ENCODE measurements at places on chromosomes 12 and 14. TPM values are rescaled to one million over a fixed set of nuclear protein-coding genes. Genes with fewer than 3 reads are reported as not detected.

DNA sequence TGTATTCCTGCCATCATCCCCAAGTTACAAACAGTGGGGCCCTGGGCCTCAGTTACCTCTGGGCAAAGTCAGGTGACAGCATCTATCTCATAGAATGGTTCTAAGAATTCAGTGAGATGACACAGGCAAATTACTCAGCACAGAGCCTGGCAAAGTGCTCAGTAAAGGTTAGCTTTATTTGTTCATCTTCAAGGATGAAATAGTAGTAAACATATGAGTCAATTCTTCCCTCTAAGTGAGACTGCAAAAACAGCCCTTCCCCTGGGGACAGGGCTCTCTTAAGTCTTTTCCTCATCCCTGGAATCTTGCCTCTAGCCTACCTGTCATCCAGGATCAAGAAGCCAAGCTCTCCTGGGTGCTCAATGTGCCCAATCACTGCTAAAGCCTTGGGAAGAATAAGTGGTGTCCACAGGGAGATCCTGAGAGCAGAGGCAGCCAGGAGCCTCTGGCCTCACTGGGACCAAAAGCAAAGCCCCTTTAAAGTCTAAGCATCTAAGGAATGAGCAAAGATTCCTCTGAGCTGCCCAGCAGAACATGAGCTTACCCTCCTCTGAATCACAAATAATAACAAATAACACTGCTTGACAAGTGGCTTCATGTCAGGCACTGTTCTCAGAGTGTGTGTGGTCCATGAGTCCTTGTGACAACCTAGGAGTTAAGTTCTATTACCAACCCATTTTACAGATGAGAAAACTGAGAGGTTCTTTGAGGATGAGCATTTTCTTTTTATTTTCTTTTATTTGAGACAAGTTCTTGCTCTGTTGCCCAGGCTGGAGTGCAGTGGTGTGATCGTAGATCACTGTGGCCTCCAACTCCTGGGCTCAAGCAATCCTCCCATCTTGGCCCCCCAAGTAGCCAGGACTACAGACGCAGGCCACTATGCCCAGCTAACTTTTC lies 12.1 kb downstream of the NUAK1 start:
- DNase-seq, result no peak

PKP2 gene
- total RNA-seq, result 69.5 TPM

GRCh38 chr12:3107071-3107583 lies 29.9 kb downstream of the TSPAN9 start:
- DNase-seq, result no peak

DNA sequence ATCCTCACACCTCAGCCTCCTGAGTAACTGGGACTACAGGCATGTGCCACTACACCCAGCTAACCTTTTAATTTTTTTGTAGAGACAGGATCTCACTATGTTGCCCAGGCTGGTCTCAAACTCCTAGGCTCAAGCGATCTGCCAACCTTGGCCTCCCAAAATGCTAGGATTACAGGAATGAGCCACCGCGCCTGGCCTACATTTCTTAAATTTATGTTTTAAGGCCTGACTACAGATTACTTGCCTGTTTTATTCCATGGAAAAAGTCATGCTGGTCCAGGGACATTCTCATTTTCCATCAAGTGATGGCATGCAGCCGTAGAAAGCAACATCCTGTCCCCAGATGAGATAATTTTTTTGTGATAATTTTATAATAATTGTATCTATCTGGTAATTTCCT lies 6.1 kb downstream of the CD9 start:
- DNase-seq, result no peak

LGMN gene
- total RNA-seq, result 52.2 TPM

Measured in mesothelial cell of epicardium (in vitro differentiated cells).